A549 treated with CORT108297 at 1 μM for 4 hours (cell line): ENCODE measurements at places on chromosomes 5 and 9. TPM values are rescaled to one million over a fixed set of nuclear protein-coding genes. Genes with fewer than 3 reads are reported as not detected.

ARHGEF37 gene
- 0.72 to 1.2 TPM (median 0.87 TPM) in 5 replicates for total RNA-seq

PCDHB13 gene
- 0.03 to 0.10 TPM (median 0.05 TPM) in 5 replicates for total RNA-seq

TAF11L10 gene
- not detected in 5 replicates for total RNA-seq

RNF208 gene
- total RNA-seq = 0.95 to 2.7 TPM (median 2.2 TPM) in 5 replicates

CCDC127 gene
- total RNA-seq = 6.0 to 7.2 TPM (median 6.8 TPM) in 5 replicates

REXO4 gene
- 34.5 to 39.9 TPM (median 37.4 TPM) in 5 replicates for total RNA-seq

FBP2 gene
- total RNA-seq = not detected in 5 replicates

CCDC107 gene
- 21.2 to 27.0 TPM (median 25.3 TPM) in 5 replicates for total RNA-seq

HEMGN gene
- total RNA-seq = not detected in 5 replicates

MEF2C gene
- total RNA-seq = 0.01 to 0.05 TPM (median 0.02 TPM) in 4 of 5 replicates, not detected in the other

OSTF1 gene
- total RNA-seq = 13.7 to 18.8 TPM (median 14.9 TPM) in 5 replicates

LOX gene
- 0.89 to 1.3 TPM (median 1.0 TPM) in 5 replicates for total RNA-seq

PCDHGA9 gene
- total RNA-seq = 0.02 to 0.09 TPM (median 0.05 TPM) in 4 of 5 replicates, not detected in the other

ANKRD31 gene
- total RNA-seq = 0.03 to 0.07 TPM (median 0.05 TPM) in 5 replicates

PCDHGA3 gene
- 0.04 to 0.07 TPM in 2 of 5 replicates, not detected in the others for total RNA-seq

KCNV2 gene
- not detected in 5 replicates for total RNA-seq

FAM81B gene
- total RNA-seq = not detected in 5 replicates

SAXO1 gene
- not detected in 5 replicates for total RNA-seq

PCDHGB5 gene
- total RNA-seq = 2.1 to 2.6 TPM (median 2.4 TPM) in 5 replicates

PCDHGC4 gene
- 0.01 to 0.05 TPM (median 0.03 TPM) in 3 of 5 replicates, not detected in the others for total RNA-seq

NLN gene
- total RNA-seq = 47.4 to 76.0 TPM (median 65.1 TPM) in 5 replicates

CMYA5 gene
- total RNA-seq = 0.12 to 0.19 TPM (median 0.15 TPM) in 5 replicates

LCN1 gene
- 0.12 TPM in 1 of 5 replicates, not detected in the others for total RNA-seq

RAD1 gene
- 32.3 to 39.0 TPM (median 35.7 TPM) in 5 replicates for total RNA-seq

KIF20A gene
- 40.0 to 48.7 TPM (median 46.6 TPM) in 5 replicates for total RNA-seq

MYOZ3 gene
- total RNA-seq = 0.06 to 0.31 TPM (median 0.15 TPM) in 4 of 5 replicates, not detected in the other

PTGR1 gene
- 341 to 396 TPM (median 366 TPM) in 5 replicates for total RNA-seq

FOXD4L5 gene
- 0.03 to 0.07 TPM (median 0.04 TPM) in 3 of 5 replicates, not detected in the others for total RNA-seq

BHMT2 gene
- total RNA-seq = not detected in 5 replicates

ERAP2 gene
- 1.0 to 1.4 TPM (median 1.2 TPM) in 5 replicates for total RNA-seq

NEUROG1 gene
- total RNA-seq = not detected in 5 replicates

EIF4E1B gene
- not detected in 5 replicates for total RNA-seq

LCN10 gene
- not detected in 5 replicates for total RNA-seq

RXFP3 gene
- not detected in 5 replicates for total RNA-seq

KIAA1958 gene
- total RNA-seq = 1.6 to 3.1 TPM (median 2.5 TPM) in 5 replicates

ARL14EPL gene
- total RNA-seq = 0.07 to 0.43 TPM (median 0.14 TPM) in 5 replicates

TAF7 gene
- total RNA-seq = 61.5 to 85.8 TPM (median 70.6 TPM) in 5 replicates

SPDL1 gene
- total RNA-seq = 65.5 to 107 TPM (median 79.5 TPM) in 5 replicates

DDX4 gene
- total RNA-seq = not detected in 5 replicates

C5orf22 gene
- 10.3 to 17.4 TPM (median 12.1 TPM) in 5 replicates for total RNA-seq

SPINK13 gene
- 0.10 TPM in 1 of 5 replicates, not detected in the others for total RNA-seq

STING1 gene
- total RNA-seq = 0.89 to 1.6 TPM (median 0.93 TPM) in 5 replicates

PTGER4 gene
- 1.4 to 1.5 TPM (median 1.5 TPM) in 5 replicates for total RNA-seq

MLANA gene
- not detected in 5 replicates for total RNA-seq

STK32A gene
- total RNA-seq = 0.15 to 0.50 TPM (median 0.25 TPM) in 5 replicates

TMEM174 gene
- total RNA-seq = not detected in 5 replicates

SLC36A2 gene
- total RNA-seq = not detected in 5 replicates

OR1J2 gene
- total RNA-seq = not detected in 5 replicates

LIFR gene
- total RNA-seq = 4.4 to 6.5 TPM (median 6.2 TPM) in 5 replicates

KCNIP1 gene
- total RNA-seq = not detected in 5 replicates
